ENCODE measurements at places on chromosomes 2 and 18.

DNA sequence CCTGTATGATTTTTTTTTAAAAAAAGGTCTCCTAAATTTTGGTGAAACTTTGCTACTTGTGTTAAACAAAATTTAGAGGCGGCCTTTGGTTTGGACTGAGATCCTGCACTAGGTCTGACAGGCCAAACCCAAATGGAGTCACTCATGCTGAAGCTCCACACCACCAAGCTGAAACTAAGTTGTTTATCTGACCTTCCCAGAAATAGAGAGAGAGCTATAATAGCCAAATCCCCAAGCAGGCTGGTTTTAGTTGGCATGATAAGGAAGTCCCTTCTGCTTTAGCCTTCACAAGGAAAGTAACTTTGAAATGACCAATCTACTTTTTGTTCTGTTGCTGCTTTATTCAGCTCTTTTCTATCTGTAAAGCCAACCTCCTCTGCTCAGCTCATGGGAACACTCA, 17.1 kb upstream of the THUMPD2 start:
- no peak for DNase-seq

DNA sequence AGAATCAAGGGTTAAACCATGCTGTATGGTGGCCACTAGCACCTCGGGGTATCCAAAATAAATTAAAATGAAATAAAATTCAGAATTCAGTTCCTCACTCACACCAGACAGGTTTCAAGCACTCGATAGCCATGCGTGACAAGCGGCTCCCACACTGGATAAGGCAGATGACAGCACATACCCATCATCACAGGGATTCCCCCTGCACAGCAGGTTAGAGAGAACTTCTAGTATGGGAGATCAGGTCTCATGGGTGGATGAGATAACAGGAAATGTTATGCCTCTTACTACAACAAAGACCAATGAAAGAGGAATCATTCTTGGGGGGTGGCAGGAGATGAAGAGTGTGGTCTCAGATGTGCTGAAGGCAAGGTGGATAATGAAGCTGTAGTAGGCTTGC, 121.9 kb upstream of the ACAA2 start:
- no peak for DNase-seq

DNA sequence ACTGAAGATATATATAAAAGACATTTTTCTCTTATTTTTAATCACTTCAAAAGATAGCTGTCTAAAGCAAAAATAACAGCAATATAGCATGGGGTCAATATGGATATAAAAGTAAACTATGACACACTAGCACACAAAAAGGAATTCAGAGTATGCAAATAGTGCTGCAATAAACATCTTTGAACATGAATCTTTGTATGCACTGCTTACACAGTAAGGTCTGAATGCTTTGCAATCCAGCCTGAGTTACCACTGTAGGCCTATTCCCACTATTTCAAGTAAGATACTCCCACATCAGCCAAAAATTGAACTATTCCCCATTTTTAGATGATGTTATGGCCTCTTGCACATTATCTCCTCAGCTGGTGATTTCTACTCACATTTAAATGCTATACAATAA, 27.4 kb upstream of the ERCC3 start:
- DNase-seq, result peak; percentile 5

GRCh38 chr18:45464619-45465018, 150.7 kb upstream of the SLC14A2 start:
- DNase-seq, result no peak

DNA sequence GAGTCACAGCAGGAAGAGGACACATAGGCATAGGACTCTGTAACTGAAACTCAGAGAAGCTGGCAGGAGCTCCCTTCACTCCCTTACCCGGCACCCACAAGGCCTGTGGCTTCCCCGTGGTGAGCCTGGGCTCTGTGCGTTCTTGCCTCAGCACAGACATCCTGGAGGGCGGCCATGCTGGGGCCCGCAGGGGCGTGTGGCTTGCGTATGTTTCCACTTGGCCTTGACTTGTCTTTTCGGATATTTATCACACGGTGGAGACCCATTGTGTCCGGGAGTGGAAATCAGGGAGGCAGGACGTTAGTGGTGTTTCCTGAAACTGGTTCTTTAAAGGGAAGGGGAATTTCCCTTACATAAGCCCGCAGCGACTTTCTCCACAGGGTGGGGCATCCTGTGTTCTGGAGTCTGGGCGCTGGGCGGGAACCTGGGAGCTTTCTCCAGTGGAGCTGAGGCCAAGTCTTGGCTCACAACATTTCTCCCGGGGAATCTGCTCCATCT, 49.9 kb upstream of the EML6 start:
- no peak for DNase-seq

DNA sequence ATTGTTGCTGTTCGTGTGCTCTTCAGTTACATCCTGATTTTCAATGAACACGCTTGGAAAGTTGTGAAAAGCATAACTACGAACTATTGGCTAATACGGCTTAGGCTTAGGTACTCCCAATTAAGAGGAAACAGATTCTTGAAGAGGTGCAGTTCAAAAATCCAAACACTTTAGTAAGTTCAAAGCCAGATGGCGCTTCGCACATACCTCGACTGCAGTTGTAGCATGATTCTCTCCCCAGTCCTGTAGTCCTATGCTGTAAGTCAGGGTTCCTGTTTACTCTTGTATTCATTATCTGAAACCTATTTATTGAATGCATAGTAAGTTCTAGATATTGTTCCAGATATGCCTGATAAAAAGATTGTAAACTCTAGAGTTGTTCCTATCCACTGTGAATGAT, 165.2 kb downstream of the TRIB2 start:
- peak; percentile 1 for DNase-seq

- no peak for DNase-seq
These were observed 38.4 kb downstream of the NPPC start for GRCh38 chr2:231887756-231888155.

GRCh38 chr2:32450851-32451250, 94.0 kb downstream of the BIRC6 start:
- DNase-seq, result no peak

DNA sequence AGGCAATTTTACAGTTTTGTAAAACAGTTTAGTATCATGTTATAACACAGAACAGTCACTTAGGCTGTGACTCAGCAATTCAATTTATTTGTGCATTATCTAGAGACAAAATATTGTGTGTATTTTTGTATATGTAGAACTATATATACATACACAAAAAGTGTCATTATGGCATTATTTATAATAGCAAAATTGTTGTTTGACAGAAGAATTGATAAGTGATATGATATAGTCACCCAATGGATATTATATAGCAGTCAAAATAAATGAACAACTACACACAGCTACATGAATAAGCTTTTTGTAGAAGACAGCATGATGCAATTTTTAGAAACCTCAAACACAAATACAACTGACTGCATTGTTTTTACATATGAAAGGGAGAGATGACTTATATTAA, 334.0 kb downstream of the TRIB2 start:
- DNase-seq, result no peak

DNA sequence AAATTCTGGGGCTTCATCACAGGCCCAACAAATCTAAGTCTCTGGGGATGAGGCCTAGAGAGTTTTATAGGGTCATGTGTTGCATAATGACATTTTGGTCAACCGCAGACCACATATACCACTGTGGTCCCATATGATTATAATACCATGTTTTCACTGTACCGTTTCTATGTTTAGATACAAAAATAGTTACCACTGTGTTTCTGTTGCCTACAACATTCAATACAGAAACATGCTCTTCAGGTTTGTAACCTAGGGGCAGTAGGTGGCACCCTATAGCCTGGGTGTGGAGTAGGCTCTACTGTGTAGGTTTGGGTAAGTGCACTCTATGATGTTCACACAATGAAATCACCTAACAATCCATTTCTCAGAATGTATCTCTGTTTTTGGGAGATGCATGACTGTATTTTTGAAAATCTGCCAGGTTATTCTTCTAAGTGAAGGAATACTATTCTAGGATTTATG, 485.2 kb downstream of the PTPRM start:
- no peak for DNase-seq

DNA sequence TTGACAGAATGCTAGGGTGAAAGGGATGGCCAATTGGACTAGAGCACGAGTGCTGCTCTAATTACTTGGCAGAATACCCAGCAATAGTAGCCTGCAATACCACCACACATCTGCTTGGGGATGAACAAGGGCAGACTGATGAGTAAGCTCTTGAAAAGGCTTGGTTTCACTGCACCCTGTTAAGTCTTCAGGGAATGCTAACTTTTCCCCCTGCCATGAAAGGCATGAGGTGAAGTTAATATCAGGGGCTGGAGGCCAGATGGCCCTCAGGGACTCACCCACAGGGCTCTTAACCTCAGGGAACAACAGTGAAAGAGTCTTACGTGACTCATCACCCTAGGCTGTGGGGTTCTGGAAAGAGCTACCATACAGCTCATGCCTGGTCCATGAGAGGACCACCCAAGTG, 51.7 kb upstream of the MYL1 start:
- no peak for DNase-seq

DNA sequence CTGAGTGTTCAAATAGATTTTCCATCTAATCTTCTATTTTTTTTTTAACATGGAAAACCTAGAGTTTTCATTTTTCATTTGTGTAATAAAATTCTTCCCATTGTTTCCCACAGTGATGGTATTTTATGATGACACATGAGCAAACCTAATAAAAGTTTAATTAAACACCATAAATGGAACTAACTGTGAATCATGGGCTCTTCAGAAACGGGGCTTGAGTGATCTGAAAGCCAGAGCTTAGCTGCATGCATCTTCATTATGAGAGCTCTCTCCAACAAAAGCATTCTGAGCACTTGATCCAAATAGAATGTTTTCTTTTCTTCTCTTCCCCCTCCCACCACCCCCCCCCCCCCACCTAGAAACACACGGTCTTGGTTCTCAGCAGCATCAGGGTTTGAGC, 82.1 kb upstream of the REV1 start:
- no peak for DNase-seq

DNA sequence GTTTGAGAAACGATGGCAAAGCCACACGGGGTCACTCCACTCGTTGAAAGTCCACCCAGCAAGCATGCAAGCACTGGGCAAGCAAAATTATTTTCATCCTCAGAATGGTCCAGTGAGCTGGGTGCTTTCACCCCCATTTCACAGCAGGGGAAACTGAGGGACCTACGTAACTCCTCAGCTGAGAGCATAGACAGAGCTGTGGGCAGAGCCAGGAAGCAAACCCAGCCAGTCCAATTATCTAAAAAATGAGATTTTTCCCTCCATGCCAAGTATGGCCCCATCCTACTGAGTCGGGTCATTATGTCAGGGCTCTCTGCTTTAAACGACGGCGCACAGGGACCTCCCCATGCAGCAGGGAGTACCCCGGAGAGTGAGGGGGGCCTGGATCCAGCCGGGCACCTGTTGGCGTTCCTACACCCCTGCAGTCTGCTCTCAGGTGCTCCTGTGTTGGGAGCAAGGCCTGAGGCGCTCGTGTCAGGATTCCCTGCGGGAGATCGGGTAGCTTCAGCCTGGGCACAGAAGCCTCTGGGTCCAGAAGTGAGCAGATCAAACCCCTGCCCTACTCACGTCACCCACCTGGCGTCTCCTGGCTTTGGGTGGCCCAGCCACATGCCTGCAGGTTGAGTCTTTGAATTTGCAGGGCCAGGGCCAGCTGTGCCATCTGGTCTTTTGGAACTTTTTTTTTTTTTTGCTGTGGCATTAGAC, 17.3 kb downstream of the TWIST2 start:
- DNase-seq, result no peak

DNA sequence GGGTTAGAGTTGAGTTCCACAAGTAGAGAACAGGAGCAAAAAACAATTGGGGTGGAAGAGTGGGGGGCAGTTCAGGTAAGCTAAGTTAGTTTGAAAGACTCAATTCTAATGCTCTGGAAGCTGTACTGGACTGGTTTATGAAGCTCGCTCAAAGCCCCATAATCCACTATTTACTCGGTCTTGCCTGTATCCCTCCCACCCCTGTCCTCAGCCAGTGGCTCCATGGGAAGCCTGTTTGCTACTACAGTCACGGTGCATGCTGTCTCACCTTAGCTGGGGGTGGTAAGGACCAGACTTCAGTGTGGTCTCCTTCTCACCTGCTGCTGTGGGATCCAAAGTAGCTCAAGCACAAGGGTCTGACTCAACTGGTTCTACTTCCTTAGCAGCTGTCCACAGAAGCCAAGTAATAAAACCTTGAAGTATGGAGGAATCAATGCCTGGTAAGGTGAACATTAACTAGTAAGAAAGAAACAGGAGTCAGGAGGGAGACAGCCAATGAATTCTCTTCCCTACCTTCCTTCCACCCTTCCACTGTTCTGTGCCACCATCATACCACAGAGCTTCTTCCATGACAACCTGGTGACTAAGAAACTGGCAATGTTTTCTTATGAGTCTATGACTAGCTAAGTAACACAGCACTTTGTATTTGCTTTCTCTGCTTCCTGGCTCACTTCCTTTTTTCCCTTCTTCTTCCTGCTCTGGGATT, 230.8 kb downstream of the SRBD1 start:
- DNase-seq, result no peak

DNA sequence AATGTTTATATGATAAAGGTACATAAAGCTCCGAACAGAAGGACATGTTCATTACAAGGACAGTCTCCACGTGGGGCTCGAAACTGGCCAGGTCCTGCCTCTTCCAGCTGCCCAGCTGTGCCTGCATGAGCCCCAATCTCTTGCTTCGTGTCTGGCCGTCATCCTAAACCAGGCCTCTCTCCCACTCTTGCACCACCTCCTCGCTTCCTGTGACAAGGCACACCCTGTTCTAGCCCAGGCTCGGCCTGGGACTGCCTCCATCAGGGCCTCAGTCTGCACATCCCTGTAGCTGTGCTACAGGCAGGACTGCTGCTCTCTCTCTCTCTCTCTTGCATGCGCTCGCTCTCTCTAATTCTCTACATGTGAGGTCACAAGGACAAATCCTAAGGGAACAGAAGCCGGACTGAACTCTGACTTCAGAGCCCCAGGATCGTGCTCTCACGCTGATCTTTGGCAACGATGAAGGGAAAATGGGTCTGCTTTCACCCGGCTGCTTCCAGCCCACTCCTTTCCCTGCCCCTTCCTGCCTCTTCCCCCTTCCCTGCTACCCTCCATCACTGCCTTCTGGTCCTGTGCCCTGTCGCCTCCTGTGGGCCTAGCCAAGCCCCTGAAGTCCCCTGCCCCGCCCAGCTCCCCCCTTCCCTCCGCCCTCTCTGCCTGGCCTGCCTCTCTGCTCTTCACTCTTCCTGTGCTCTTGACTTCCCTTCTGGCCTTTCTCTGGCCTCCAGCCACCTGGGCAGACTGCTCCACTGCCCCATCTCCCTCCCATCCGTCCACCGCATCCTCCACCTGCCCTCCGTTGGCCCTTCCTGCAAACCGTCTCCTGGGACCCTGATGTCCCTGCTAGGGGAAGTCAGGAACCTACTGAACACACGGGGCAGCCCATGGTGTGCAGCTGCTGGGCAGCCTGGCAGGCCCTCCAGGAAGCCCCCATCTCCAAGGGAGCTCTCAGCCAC, 7.8 kb upstream of the GPR55 start:
- no peak for DNase-seq

GRCh38 chr18:55186588-55186987, 227.3 kb upstream of the CCDC68 start:
- DNase-seq, result no peak
